Activated naive CD4-positive, alpha-beta T cell treated with anti-CD3 and anti-CD28 coated beads, Interleukin-2, amount 10 ng/mL, durations not matched to agents 7 days and 5 days (primary cell): ENCODE measurements at places on chromosomes 5 and 9.

- no peaks in the 10 kb centered on the region for H3K36me3 ChIP-seq
- H3K4me3 ChIP-seq, result no peak overlapping the region
- H3K4me1 ChIP-seq, result peaks cover 4% of the 10 kb centered on the region
- H3K27me3 ChIP-seq, result peaks cover 14% of the 10 kb centered on the region
- no peak overlapping the region for H3K27ac ChIP-seq
Observed at GRCh38 chr9:111975709-111976108, 79.1 kb downstream of the UGCG start.

GRCh38 chr9:108671176-108671575, 184.6 kb downstream of the ACTL7B start:
- H3K4me1 ChIP-seq, result no peaks in the 10 kb centered on the region
- H3K36me3 ChIP-seq, result no peaks in the 10 kb centered on the region
- H3K27ac ChIP-seq, result no peak overlapping the region

DNA sequence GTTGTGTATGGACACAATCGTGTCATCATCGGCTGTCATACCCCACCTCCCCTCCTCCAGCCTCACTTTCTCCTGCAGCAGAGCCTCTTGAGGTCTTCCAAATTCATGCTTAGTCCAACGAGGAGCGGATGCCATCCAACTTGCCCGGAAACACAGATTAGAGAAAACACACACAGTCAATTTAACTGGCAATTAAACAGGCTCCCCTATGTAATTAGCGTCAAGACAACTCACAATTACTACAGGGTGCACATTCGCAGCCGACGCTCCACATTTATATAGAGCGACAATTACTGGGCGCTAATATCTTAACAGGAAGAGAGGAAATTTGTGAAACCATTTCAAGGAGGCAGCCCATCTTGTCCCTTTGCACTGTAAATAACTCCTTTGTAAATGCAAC, 86.0 kb upstream of the ZNF618 start:
- no peaks in the 10 kb centered on the region for H3K36me3 ChIP-seq
- H3K4me3 ChIP-seq, result no peak overlapping the region
- DNase-seq, result no peak

DNA sequence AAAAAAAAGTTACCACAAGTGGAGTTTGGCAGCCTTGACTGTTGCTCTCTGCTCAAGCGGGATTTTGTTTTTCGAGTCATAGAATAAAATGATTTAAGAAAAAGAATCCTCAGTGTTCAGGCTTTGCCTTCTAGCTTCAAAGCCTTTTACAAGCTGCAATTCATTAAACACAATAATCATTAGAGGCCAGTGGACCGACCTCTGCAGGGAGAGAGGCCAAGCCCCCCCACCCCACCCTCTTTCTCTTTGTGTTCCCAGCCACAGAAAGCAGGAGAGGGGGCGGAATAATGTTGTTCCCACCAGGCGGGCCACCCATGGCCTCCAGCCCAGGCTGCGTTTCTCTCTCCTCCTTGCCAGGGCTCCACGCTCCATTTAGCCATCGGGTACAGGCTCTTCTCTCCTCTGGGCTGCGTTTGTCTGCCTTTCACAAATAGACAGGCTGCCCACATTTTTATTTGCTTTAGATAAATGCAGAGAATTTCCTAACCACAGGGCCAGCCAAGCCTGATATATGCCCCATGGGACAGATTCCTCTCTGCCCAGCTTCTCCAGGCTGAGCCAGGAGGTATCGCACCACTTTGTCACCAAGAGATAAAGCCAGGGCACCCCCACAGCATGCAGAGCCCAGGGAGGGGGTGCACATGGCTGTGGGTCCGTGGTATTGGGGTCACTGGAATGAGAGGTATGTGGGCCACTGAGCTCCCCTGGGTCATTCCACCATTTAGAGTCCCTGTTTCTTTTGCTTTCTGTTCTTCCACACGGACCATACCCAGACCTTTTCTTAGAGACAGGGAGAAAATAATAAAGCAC, 318.8 kb downstream of the PIK3R1 start:
- H3K4me1 ChIP-seq, result no peaks in the 10 kb centered on the region
- H3K36me3 ChIP-seq, result no peaks in the 10 kb centered on the region
- no peak for DNase-seq
- H3K27me3 ChIP-seq, result peaks cover 23% of the 10 kb centered on the region

DNA sequence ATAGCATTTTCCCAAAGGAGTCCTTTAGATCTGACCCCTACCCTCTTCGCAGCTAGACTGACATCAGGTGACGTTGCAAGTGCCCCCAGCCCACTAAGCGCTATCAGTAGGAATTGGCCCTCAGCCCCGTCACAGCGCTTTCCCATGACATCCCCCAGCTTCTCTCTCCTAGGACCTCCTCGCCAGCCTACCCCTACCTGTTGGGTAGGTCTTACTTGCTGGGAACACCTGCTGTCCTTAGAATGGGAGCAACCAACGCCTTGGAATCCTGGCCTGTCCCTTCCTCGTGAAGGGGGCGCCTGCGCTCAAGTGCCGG, 584 bp upstream of the PIP5K1B start:
- peak overlapping the region; percentile 47 for H3K27ac ChIP-seq
- H3K4me1 ChIP-seq, result peaks cover 20% of the 10 kb centered on the region
- no peak for DNase-seq
- peak overlapping the region; percentile 45 for H3K4me3 ChIP-seq
- H3K27me3 ChIP-seq, result peaks cover 78% of the 10 kb centered on the region
- H3K36me3 ChIP-seq, result no peaks in the 10 kb centered on the region

- H3K36me3 ChIP-seq, result no peaks in the 10 kb centered on the region
- H3K4me3 ChIP-seq, result no peak overlapping the region
- no peak overlapping the region for H3K27ac ChIP-seq
Observed at GRCh38 chr5:168059131-168059530, 232.3 kb upstream of the WWC1 start.

GRCh38 chr9:133761641-133762248, 23.6 kb upstream of the SARDH start:
- no peaks in the 10 kb centered on the region for H3K27me3 ChIP-seq
- no peak for DNase-seq
- no peaks in the 10 kb centered on the region for H3K4me1 ChIP-seq
- H3K27ac ChIP-seq, result no peak overlapping the region

DNA sequence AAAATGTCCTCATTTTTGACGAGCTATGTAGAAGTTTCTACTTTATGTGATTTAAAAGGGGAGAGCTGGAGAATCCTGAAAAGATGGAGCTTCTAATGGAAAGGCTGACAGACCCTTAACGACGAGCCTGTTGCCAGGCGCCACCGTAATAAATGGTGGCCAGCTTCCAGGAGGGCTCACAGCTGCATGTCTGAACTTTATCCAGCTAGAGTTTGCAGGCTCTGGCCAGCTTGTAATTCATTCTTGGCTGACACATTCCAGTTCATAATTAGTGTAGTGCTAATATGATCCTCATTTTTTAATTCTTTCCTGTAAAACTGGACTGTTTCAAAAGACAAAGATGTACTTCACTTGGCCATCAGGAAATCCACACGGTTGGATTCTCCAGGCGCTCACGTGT, 246.7 kb downstream of the GAS1 start:
- no peaks in the 10 kb centered on the region for H3K27me3 ChIP-seq
- H3K4me3 ChIP-seq, result no peak overlapping the region
- no peak overlapping the region for H3K27ac ChIP-seq
- DNase-seq, result no peak
